ENCODE measurements at places on chromosomes 2 and 18.
A peak's percentile ranks its signal among the peaks of the same experiment; 100 is the strongest.

GRCh38 chr18:62339106-62339988 is 14.2 kb downstream of the TNFRSF11A start:
- no peak for DNase-seq

DNA sequence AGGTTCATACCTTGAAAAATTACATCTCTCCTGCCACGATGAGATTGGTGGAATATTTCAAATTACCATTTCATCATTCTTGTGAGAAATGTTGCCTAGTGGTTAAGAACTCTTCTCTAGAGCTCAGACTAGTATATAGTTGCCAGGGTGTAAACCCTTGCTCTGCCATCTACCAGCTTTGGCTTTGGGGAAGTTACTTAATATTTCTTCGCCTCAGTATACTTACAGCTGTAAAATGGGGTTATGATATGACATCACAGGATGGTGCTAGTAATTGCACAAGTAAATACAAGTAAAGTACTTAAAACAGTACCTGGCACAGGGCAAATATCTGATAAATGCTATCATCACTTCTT is 1.5 kb downstream of the SPOPL start:
- DNase-seq, result peak; percentile 55

- DNase-seq, result no peak
Measured at GRCh38 chr2:241941691-241942301, 72.3 kb downstream of the RTP5 start.

DNA sequence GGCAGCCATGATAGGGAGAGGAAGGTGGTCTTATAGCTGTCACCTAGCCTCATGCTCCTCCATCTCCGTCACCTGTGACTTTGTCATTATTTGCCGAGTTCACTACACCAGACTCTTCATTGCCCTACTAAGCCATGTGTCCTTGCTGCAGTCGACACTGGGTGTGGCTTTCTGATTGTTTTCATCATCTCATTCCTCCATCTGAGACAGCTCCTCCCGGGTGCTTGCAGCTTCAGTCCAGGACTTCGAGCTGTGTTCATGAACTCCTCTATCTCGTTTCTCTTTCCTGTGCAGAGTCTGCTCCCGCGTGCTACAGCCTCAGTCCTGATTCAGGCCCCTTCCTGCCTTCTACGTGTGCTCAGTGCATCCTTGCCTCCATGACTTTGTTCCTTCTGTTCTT is 295.1 kb upstream of the TNP1 start:
- DNase-seq, result no peak

- no peak for DNase-seq
Measured at GRCh38 chr2:65159906-65160305, 30.0 kb upstream of the RAB1A start.

- DNase-seq, result peak; percentile 32
Measured at GRCh38 chr2:187453078-187453641, 5.1 kb upstream of the CALCRL start.

- DNase-seq, result no peak
Measured at GRCh38 chr2:121004359-121004758, 268.7 kb downstream of the GLI2 start.

GRCh38 chr2:63432373-63432772 is 155.9 kb downstream of the WDPCP start:
- DNase-seq, result no peak

DNA sequence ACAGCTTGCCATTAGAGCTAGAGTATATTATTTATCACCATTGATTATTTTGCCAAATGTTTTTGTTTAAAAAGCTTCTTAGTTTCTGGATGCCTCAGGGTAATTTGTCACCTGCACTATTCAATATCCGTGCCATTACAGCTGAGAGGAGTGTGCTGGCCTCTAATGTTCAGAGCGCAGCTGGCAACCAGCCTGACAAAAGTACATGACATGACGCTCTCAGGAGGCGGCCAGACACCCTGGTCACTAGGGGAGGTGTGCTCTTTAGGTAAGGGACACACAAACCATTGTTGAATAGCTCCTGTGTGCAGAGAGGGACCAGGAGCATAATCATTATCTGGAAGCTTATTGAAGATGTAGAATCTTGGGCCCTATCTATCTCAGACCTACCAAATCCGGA is 20.3 kb downstream of the LIMS1 start:
- DNase-seq, result no peak

- no peak for DNase-seq
Measured at GRCh38 chr2:15385184-15385583, 175.9 kb downstream of the NBAS start.

- DNase-seq, result no peak
Measured at GRCh38 chr2:191105082-191105481, 45.7 kb downstream of the STAT4 start.

DNA sequence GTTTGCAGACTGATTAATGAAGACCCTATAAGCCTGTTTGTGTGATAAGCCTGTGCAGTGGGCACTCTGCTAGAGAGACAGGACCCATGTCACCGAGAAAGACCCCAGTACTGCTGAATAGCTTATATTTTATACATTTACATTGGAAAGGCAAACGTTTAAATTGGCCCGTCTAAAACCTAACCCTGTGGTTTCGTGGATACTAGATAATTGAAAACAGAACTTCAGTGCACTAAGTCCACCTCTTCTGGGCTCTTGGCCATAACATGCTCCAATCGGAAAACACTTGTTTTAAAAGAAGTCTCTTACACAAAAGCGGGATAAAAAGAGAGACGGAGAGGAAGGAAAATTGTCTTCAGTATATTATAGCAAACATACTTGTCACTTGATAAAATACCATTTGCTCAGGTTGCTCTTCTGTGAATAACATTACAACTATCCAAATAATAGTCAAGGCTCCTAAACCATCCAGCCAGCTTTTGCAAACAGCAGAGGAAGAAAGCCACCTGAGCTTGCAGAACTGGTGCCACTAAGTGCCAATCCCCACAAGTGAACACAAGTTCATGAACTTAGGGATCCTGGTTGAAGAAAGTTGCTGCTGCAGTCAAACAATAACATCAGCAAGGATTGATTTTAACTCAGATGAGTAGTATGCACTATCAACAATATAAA is 218.4 kb upstream of the FN1 start:
- no peak for DNase-seq

GRCh38 chr2:156156580-156156979 is 175.9 kb downstream of the NR4A2 start:
- no peak for DNase-seq

- no peak for DNase-seq
Measured at GRCh38 chr2:102144128-102144527, 1.6 kb downstream of the IL1R1 start.

GRCh38 chr2:5933669-5934068 is 241.5 kb downstream of the SOX11 start:
- DNase-seq, result no peak

DNA sequence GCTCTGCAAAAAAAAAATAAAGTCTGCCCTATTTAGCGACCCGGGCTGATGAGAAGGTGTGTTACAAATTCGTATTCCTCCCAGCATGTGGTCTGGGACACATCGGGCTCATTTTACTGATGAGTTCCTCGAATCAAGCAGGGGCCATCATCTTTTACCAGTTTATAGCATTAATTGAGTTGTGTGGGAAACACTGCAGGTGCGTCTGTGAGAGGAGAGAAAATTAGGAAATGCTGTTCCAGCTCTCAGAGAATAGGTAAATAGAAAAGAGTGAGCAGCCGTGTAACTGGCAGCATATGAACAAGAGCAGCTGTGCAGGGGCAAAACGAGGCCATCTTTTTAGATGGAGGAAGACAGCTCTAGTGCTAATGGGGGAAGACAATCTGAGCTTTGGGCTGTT is 216.7 kb downstream of the SETBP1 start:
- DNase-seq, result no peak

GRCh38 chr2:88932686-88933085 is 241.2 kb downstream of the RPIA start:
- no peak for DNase-seq

DNA sequence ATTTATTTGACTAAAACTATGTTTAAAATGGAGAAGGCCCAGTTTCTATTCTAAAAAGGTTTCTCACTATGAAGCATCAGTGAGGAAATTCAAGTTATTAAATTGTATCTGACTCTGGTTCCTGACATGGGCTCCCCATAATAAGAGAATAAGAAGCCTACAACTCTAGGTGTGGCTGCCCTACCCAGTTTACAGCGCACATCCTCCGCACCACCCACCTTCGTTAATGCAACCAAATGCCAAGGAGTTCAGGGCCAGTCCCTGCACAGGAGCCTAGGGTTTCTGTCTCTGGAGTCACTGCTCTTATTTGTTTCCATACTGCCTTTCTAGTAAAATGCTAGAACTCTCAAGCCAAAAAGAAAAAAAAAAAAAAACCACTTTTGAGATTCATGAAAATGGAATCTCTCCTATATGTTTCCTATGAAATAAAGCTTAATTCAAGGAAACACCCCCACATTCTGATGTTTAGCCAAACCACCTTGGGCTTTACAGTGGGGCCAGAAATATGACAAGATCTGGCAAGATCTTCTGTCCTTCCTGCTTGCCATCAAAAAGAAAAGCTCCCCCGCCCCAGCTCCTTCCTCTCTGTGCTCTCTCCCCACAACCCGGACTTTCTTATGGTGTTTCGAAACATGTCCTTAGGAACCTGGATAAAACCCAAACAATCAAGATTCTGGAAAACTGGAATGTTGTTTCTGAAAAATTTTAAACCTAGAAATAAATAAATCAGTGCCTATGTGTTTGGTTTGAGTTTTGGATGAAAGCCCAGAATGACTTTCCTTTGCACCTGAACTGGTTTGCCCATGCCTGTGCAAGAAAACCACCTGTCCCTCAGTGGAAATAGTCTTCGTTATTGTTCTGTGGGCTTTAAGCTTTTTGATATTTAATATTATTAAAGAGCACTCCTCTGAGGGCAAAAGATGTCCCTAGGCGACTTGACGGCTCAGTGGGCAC is 136.7 kb downstream of the SP3 start:
- no peak for DNase-seq

DNA sequence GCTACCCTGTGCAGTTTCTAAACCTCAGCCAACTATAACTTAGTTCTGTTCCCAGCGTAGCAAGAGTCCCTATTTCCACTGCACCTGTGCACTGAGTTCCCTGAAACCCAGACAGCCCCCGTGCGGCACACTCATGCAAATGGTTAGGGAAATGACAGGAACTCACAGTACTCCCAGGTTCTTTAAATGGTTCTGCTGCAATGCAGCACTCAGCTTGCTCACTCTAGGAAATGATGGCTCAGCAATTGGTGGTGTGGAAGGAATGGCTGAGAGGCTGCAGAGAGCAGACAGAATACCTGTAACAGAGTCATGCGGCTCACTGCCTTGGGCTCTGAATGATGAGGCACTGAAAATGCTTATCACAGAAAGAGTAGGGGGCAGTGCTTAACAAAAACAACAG is 143.0 kb downstream of the RAD51AP2 start:
- peak; percentile 2 for DNase-seq

- DNase-seq, result no peak
Measured at GRCh38 chr18:28684746-28685355, 507.9 kb upstream of the CDH2 start.

DNA sequence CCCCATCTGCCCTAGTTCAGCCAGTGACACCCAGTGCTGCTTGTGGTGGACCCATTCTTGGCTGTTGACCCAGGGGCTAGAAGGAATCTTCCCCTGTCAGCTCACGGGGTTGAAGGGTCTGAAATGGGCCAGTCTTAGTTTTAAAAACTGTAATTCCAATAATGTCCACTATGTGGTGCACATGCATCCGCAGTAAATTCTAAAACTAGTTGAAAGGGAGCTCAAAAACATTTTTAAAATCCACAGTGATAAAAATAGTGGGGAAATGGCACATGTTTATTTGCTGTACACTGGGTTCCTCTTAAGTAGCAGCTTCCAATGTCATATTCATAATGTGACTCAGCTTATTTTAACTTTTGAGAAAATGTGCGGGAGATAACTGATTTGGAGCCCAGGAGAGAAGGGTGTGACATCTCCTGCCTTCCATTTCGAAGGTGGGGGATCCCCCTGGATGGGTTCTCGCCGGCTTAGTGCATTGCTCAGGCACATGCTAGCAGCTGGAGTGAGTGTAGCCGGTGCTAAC is 32.8 kb downstream of the GRHL1 start:
- peak; percentile 59 for DNase-seq

DNA sequence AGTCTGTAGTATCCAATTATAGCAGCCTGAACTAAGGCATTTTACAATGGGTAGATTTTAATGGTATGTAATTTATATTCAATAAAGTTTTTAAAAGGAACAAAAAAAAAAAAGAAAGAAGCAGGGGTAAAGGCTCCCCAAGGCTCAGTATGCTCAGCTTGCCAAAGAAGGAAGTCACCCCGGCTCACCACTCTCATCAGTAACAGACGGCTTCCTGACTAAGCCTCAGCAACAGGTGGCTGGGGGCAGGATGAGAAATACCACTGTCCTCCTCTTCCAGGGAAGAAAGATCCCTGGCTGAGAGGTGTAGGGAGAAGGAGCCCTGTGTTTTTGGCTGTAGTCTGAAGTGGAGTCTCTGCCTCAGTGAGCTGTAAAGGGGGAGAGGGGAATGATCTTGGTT is 121.2 kb downstream of the ARHGEF4 start:
- DNase-seq, result no peak

- DNase-seq, result peak; percentile 5
Measured at GRCh38 chr2:138432971-138433370, 68.6 kb upstream of the SPOPL start.

GRCh38 chr18:24985586-24985985 is 366.4 kb downstream of the ZNF521 start:
- DNase-seq, result no peak

GRCh38 chr2:222594679-222595078 is 61.2 kb downstream of the FARSB start:
- DNase-seq, result no peak

- peak; percentile 7 for DNase-seq
Measured at GRCh38 chr2:142940606-142941223, 63.3 kb downstream of the KYNU start.

DNA sequence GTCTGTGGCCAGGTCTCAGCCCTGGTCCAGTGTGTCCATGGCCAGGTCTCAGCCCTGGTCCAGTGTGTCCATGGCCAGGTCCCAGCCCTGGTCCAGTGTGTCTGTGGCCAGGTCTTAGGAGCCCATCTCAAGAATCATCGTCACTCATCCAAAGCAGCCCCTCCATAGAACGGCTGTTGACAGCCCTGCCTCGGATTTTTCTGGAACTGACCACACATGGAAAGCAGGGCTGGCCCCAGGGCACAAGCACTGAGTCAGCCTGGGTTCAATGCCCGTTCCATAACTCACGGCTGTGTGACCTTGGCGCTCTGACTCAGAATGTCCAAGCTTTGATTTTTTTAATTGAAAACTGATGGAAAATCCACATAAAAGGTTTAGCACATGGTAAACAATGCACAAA is 59.9 kb upstream of the SNTG2 start:
- DNase-seq, result no peak
